ENCODE measurements at places on chromosomes 7 and 10. TPM values are rescaled to one million over a fixed set of nuclear protein-coding genes. Genes with fewer than 3 reads are reported as not detected.

Gene SHTN1
- total RNA-seq, result 13.9 TPM

Gene BUD31
- total RNA-seq, result 52.3 TPM

Gene CYP2C8
- not detected for total RNA-seq

Gene SCD
- 16.7 TPM for total RNA-seq

Gene MALRD1
- total RNA-seq, result 5.3 TPM

DNA sequence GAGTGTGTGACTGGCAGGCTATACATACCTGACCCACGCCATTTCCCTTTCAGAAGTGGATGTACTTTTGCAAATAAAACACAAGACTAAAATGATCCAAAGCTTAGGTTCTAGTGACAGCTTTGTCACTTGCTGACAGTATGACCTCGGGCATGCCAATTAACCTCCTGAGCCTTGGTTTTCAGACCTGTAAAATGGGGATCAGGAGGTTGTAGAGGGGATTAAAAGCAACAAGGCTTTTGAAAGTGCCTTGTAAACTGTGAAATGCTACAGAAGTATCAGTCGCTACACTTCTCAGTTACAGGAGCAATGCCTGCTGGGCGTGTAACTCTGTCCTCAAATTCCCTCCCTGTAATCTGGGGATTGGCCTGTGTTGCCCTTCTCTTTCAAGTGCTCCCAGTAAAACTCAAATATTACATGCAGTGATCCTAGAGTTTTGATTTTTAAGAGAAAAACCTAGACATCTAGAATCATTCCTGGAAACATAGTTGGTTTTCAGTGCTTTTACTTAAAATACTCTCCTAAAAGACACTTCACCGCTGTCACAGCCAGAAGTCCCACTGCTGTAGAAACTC lies 8.8 kb upstream of the GRB10 start:
- no peak for DNase-seq

DNA sequence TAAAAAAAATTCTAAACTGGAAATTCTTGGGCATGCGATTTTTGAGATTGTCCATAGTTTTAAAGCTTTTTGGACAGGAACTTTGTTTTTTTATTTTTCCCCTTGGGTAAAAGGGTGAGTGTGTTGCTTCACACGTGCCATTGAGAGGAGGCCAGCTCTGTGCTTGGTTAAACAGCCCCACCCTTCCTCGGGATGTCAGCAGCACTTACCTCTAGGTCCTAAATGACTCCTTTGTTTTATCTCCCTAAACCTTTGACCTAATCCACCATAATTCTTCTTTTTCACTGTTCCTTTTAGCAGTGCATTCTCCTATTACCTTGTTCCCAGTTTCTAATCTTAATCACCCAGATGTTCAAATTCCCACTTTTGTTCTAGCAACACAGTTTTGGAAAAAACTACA lies 83.5 kb downstream of the SEMA3D start:
- no peak for DNase-seq

- DNase-seq, result no peak
Observed at GRCh38 chr7:155739538-155740143, 72.6 kb downstream of the SHH start.

DNA sequence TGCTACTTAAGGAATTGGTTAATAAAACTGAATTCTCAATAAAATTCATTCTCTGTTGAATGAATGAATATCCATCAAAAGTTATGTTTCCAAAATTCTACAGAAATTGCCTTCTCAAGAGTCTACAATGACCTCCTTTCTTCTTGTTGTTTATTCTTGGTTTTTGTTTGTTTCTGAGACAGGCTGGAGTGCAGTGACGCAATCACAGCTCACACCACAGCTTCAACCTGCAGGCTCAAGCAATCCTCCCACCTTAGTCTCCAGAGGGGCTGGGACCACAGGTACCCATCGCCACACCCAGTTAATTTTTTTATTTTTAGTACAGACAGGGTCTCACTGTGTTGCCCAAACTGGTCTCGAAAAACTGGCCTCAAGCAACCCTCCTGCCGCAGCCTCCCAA lies 97.6 kb downstream of the LMBR1 start:
- DNase-seq, result no peak

- DNase-seq, result no peak
Observed at GRCh38 chr10:1646332-1646731, 91.0 kb downstream of the ADARB2 start.

DNA sequence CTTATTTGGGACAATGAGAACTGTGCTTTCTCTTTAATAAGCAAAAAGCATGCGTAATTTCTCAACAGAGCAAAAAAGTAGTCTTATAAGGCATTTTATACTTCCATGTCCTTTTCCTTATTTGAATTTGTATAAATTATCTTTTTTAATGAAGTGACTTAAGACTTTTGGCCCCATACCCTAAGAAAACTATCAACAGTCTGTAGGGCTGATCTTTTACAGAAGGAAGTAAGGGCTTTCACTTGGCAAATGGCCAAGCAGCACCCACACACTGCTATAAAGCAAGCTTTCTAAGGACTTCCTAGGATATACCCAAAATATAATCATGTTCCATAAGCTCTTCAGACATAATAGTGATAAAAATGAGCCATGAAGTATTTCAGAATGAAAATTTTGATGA lies 3.4 kb downstream of the CRPPA start:
- DNase-seq, result no peak

Measured in thoracic aorta (tissue), 2 donors.